ENCODE measurements at places on chromosomes 3 and 15.

DNA sequence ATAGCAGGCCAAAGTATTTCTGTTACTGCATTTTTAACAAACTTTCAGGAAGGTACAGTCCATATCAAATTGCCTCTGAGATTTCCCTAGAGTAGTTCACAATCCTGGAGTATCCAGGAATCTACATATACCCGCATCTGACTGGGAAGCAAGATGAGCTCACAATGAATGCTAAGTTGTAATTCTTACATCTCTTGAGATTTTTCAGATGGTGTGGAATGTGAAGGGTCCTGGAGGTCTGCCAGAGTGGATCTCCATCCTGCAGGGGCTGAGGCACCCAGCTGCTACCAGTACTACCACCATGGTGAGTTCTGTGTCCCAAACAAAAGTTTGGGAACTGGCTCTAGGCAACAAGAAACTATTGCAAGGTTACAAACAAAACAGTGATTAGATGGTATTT, 156.7 kb upstream of the CCDC54 start:
- no peak for DNase-seq

DNA sequence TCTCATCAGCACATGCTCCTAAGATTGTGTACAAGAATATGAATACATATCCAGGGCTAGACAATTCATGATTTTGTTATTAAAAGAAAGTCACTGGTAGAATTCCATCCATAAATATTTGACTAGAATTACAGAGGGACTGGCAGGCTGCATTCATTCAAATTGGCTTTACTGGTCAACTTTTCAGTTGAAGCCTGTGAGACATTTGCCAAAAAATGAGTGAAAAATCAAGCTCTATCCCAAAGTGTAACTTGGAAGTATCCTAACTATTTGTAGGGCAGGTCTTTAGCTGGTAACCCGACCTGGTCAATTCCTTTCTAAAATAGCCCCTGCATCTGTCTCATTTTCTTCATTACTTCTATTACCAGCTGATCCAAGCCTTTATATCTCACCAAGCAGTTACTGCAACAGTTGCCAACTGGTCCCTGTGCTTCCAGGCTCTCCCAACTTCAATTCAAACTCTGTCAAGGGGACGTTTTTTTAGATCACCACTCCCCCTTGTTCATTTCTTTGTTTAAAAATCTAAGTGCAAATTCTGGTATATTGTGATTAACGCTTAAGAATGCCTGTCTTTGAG, 173.1 kb upstream of the TBL1XR1 start:
- no peak for DNase-seq

DNA sequence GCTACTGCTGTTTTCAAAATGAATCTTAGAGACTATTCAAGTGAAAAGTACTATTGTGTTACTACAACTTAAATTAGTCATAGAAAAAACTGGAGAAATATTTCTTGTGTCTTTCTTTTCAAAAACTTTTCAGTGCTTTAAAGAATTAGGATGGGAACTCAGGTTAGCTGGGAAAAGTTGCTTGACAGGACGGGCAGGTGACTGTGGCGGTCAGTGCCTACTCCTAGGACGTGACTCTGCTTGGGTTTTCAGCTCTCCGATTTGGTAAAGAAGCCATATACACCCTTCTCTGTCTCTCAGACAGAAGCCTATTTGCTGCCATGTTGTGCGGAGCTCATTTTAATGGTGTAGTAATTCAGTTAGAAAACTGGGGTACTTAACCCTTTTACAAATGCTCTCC, 89.8 kb upstream of the CACNA2D3 start:
- no peak for DNase-seq

DNA sequence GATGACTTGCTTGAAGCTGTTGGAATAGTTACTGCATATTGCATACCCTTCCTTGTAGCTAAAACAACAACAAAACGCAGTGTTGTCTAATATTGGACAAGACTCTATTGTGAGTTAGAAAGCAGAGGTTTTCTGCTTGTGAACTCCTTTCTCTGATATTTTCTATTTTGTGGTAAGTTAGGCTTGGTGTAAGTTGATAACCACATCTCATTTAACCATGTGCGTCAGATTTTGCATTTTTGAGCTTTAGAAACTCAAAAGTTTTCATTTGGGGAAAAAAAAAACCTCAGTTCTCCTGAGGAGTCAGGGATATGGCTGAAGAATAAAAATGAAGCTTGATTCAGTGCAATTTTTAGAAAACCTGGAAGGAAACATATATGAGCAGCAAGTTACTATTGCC, 1.5 kb downstream of the ARIH1 start:
- DNase-seq, result no peak

GRCh38 chr15:88894348-88894818, 961 bp downstream of the HAPLN3 start:
- no peak for DNase-seq

Measured in DMS153 (cell line).